ENCODE measurements at places on chromosomes 11 and 22. TPM values are rescaled to one million over a fixed set of nuclear protein-coding genes. Genes with fewer than 3 reads are reported as not detected.

DNA sequence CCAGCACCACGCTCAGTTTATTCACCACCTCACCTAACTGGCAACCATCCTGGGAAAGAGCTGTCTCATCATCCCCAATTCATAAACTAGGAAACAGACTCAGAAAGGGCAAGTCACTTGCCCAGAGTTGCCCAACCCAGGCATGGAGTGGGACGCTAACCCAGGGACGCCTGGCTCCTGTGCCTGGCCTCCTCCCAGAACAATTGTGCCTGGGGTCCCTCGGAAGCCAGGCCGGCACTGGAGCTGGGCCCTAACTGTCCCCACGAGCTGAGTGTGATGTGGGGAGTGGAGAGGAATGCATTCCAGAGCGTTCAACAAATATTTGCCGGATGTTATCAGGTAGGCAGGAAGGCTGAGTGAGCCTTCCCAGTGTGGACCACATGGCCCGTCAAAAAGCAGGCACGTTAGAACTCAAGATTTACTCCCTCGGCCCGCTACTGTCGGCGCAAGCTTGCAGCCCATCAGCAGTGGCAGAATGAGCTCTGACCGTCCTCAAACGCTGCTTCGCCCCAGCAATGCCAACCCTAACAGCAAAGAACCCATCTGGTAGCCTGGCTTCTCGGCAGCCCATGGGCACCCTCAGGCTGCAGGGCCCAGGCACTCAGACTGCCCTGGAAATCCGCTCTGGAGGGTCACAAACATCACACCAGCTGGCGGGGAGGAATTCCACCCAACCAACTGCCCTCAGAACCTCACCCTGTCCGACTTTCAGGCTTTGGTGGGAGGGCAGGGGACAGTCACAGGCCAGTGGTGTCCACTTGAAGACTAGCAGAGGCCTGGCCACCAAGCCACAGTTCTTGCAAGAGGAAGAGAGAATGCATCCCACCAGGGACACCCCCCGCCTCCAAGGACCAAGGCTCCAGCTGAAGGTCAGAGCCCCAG, 35.6 kb downstream of the MYH9 start:
- peak overlapping the region; percentile 85 for H3K27ac ChIP-seq
- peaks cover 84% of the 10 kb centered on the region for H3K4me1 ChIP-seq
- peaks cover 16% of the 10 kb centered on the region for H3K36me3 ChIP-seq

DNA sequence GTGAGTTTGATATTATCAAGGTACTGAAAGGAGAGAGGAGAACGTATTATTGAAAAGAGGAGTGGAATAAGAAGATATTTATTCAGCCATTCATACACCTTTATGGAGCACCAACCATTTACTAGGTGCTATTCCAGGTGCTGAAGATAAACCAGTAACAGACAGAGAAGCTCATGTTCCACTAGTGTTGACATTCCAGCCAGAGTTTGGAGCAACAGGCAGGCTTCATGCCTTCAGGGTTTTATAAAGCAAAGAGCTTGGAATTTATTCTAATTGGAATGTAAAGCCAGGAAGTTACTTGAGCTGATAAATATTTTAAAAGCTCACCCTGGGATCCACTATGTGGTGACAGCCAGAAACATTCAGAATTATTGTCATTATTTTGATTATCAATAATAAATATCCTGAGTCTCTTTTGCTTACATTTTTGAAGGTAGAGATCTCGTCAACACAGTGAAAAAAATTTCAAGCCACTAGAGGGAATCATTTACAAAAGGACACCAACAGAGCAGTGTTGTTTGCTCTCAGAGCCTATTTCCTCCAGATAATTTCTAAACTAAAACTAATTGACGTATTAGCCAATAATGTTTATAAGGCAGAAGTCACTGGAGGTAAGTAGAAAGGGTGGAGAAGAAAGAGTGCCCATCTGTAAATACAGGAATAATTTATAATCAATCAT, 172.0 kb downstream of the KCNA4 start:
- no peak overlapping the region for H3K4me3 ChIP-seq
- no peak overlapping the region for H3K27ac ChIP-seq
- no peaks in the 10 kb centered on the region for H3K36me3 ChIP-seq
- no peaks in the 10 kb centered on the region for H3K27me3 ChIP-seq

DNA sequence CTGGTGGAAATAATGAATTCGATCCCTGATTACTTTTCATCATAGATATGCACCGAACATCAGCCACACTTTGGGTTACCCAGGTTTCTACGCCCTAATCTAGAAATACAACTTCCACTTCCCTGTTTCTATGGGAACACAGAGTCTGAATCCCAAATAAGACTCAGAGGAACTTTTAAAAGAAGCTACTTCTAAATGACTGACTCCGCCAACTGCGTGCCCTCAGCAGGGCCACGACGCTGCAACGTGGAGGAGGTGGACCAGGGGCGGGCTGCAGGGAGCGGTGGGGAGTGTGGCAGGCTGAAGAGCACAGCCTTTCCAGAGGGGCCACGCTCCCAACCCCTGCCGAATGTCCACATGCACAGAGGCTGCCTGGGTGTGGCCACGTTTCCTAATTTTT, 304.0 kb downstream of the SHANK2 start:
- no peak overlapping the region for H3K4me3 ChIP-seq
- no peaks in the 10 kb centered on the region for H3K27me3 ChIP-seq
- no peak overlapping the region for H3K27ac ChIP-seq
- H3K36me3 ChIP-seq, result no peaks in the 10 kb centered on the region

DNA sequence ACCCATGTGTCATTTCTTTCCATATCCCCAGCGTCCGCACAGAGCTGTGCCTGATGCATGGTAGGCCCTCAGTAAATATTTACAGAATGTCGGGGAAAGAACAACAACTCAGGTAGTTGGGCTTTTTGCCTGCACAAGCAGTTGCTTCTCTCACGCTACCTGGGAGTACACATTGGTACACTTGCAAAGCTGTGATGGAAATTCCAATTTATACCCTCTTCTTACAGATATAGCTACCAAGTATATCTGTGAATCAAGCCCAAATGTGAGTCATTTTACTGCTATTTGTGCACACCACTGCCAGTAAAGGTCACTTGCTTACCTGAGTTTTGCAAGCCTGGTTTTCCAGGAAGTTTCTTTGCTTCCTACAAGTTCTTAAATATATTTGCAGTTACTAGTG, 333.0 kb upstream of the NARS2 start:
- no peak overlapping the region for H3K27ac ChIP-seq
- no peak for DNase-seq
- no peaks in the 10 kb centered on the region for H3K27me3 ChIP-seq
- no peaks in the 10 kb centered on the region for H3K4me1 ChIP-seq
- H3K36me3 ChIP-seq, result no peaks in the 10 kb centered on the region
- no peak overlapping the region for H3K4me3 ChIP-seq

Gene SLN
- 4.9 TPM for total RNA-seq

Gene MAPK8IP1
- 13.3 TPM for total RNA-seq

Gene GTSE1
- 2.4 TPM for total RNA-seq

Gene USP2
- 6.5 TPM for total RNA-seq

Gene OR56A1
- total RNA-seq, result not detected

Gene BRSK2
- 7.1 TPM for total RNA-seq
